ENCODE measurements at places on chromosomes 5 and 9.
A peak's percentile ranks its signal among the peaks of the same experiment; 100 is the strongest.

DNA sequence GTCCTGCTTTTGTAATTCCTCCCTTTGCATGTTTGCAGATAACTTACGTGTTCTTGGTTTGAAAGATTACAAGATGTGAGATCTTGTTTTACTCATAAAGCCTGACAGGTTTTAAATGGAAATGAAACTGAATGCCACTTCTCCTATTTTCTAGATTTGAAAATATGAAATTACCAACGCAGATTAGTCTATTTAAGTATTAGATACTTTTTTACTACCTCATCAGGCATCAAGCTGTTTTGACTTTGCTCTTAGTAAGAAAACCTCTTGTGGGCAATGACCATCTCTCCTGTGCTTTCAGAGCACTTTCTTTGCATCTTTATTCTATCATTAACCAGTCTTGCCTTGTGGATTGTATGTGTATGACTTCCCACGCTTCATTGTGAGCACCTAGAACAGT is 3.5 kb downstream of the DMXL1 start:
- DNase-seq, result no peak

GRCh38 chr9:136805207-136805740 is 2.5 kb upstream of the RABL6 start:
- no peak for DNase-seq

- DNase-seq, result no peak
Observed at GRCh38 chr5:151121665-151122064, 35.9 kb downstream of the ANXA6 start.

- peak; percentile 76 for DNase-seq
Observed at GRCh38 chr5:40841068-40841805, at the start of gene CARD6. Gene CARD6, plus strand, starts transcription at chr5:40841367. Its CDS starts 16 bp downstream, at chr5:40841383.

DNA sequence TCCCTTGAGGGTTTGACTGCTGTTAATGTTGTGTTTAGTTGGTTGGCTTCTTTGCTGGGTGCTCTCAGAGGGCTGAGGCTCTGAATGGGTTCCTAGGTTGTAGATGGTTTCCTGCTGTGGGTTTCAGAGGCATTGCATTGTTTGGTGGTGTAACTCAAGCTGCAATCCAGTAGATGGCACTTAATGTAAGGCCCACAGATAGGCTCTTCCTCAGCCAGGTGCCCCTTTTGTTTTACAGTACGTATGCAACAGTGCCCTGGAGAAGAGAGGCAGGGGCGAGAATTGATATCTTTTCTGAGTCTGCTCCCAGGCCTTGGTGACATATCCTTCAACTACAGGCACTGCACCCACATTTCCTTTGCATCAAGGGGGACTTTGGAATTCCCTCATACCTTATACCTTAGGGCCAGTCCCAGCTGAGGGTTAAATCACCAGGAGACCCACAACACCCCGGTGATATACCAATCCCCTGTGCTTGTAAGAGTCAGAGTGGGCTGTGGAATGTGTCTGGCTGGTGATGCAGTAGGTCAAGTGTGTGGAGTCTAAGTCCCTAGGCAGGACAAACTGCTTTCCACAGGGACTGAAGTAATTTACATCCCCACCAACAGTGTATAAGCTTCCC is 7.0 kb upstream of the UGT3A2 start:
- peak; percentile 69 for DNase-seq

- DNase-seq, result no peak
Observed at GRCh38 chr5:128701301-128701700, 163.3 kb upstream of the FBN2 start.

GRCh38 chr5:146667633-146668272 is 151.8 kb upstream of the GPR151 start:
- DNase-seq, result no peak

GRCh38 chr5:76427206-76428140 is 24.4 kb downstream of the IQGAP2 start:
- DNase-seq, result no peak

DNA sequence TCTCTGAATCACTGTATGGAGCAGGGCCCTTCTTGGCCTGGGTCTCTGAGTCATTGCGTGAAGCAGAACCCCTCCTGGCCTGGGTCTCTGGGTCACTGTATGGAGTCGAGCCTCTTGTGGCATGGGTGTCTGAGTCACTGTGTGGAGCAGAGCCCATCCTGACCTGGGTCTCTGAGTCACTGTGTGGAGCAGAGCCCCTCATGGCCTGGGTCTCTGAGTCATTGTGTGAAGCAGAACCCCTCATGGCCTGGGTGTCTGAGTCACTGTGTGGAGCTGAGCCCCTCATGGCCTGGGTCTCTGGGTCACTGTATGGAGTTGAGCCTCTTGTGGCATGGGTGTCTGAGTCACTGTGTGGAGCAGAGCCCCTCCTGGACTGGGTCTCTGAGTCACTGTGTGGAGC is 94.0 kb upstream of the RAPGEF1 start:
- DNase-seq, result no peak
